ENCODE measurements at places on chromosomes 2 and 18.

- DNase-seq = no peak
These were observed 37.0 kb downstream of the EIF4E2 start for GRCh38 chr2:232587512-232587911.

DNA sequence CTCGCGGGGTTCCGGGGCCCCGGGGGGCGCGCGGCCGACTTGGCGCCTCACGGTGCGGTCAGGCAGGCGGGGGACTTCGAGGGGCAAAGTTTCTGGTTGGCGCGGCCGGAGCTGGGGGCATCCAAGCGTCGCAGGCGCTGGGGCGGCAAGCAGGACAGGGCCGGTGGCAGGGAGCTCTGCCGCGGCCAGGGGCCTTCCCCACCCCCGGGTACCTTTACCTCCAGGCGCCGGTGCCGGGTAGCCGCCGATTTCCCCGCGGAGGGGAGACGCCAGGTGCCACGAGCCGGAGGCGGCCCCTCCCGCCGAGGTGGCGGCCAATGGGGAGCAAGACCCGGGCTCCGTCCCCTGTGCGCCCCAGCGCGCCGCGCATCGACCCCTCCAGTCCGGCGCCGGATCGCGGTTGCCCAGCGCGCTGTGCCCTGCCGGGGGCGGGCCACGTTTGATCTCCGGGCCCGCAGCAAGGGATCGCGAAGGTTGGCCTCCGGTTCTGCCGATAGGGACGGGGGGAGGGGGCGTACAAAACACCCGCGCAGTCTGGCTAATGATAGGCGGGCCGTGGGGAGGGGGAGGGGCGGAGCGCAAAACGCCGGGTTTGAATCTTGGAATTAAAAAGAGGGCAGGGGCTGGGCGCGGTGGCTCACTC is at the start of gene ST8SIA5:
Gene ST8SIA5, minus strand, starts transcription at position 495 of the 643 bp plus-strand sequence. CDS start 545 bp downstream, outside the sequence.
- no peak for DNase-seq

- DNase-seq = no peak
These were observed 166.6 kb downstream of the TNS1 start for GRCh38 chr2:217835931-217836891.

DNA sequence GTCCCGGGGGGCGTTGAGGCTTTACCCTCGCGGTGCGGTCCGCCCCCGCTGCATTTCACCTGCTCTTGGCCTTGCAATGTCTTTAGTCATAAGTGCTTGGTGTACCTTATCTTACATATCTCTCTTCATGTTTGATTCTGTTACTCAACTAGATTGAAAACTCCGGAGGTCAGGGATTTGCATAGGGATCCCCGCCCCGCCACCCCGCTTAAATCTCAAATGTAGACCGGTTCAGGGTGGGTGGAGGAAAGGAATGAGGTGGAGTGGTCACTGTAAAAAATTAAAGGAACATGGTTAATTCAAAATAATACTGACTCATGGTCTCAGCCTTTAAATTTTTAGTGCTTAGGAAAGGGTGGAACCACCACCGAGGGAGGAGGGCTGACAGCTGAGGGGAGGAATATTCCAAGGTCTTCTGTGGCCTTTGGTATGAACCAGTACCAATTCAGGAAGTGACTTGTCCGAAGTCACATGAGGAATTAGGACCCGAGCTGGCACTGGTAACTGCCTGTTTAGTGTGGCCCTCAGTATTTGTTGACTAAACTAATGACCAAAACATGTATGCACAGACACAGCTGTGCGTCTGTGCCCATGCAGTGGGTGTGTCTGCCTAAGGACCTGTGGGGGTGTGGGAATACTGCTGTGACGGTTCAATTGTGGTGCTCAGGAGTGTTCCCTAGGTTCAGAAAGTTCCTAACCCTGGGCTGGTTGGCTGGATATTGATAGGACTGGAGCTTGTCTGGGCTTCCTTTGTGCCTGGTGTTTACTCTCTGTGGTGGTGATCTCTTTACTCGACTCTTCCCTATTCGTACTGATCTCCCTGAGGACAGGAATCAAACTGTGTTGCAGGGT is 1.0 kb downstream of the PLEKHB2 start:
- peak; percentile 9 for DNase-seq

DNA sequence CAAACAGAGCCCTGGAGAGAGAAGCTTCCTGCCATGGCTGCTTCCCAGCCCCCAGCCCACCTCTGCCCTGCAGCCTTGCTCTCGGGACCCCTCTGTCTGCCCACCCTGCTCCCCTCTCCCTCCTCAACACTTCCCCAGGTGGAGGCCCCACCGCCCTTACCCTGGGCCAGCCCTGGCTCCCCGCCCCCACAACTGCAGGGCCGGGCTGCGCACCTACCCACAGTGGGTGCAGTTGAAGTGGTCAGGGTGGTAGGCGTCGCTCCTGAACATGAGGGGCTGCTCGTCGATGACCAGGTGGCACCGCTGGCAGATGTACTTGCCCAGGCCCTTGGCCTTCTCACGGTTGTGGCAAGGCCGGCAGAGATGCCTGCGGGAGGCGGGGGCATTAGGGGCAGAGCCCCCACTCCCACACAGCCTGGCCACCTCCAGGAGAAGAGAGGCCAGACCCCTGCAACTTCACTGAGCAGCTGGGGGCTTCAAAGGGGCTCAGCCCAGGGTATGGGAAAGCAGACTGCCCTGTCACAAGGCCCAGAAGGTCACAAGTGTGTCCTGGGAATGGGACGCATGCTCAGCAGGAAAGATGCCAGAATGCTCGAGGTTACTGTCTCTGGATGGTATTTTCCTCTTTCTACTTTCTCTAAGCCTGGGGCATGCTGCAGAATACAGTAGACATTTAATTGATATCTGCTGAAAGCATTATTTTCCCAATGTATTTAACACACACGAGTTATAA is 3.1 kb upstream of the GPR17 start:
- no peak for DNase-seq

GRCh38 chr18:48800876-48801727 is 149.7 kb downstream of the SMAD7 start:
- peak; percentile 12 for DNase-seq

Measured in ovary (tissue), 10 donors.